Fibroblast of skin of scalp (primary cell): ENCODE measurements at places on chromosomes 11 and 22.

DNA sequence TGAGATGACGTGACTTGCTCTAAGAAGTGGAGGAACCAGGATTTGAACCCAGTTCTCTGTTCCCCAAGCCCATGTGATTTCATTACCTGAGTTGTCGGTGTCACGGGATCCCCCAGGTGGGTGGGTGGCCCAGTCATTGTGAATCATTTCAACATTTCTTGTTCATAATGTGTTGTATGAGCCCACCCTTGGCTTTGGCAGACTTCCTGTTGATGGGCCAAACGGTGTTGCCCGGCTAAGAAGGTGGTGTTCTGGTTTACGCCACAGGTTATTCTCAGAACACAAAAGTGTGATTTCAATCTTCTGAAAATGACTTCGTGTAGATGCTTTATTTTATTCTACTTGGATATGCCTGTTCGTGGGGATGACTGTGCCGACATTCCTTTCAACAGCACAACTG is 21.6 kb upstream of the ST14 start:
- no peak for DNase-seq

DNA sequence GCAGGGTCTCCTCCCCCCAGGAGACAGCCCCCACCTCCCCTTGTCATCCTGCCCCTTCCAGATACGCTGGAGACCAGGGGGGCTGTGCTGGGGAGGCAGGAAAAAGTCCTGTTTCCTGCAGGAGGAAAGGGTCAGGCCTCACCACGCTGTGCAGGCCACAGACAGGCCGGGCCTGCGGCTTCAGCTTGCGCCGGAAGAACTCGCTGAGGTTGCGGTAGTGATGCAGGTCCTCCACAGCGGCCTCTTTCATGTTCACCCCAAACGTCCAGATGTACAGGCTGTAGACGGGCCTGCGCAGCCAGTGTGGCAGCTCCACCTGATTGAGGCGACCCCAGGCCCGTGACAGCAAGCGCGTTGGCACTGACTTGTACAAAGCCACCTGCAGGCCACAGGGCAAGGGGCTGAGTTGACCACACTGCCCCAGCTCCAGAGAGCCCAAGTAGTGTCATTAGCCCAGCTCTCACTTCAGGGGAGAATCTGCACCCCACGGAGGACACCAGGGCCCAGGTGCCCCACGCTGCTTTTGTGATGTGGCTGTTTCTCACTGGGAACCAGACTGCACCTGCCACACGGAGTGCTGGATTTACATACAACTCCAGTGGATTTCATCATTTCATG is 40.4 kb downstream of the PISD start:
- no peak for DNase-seq

DNA sequence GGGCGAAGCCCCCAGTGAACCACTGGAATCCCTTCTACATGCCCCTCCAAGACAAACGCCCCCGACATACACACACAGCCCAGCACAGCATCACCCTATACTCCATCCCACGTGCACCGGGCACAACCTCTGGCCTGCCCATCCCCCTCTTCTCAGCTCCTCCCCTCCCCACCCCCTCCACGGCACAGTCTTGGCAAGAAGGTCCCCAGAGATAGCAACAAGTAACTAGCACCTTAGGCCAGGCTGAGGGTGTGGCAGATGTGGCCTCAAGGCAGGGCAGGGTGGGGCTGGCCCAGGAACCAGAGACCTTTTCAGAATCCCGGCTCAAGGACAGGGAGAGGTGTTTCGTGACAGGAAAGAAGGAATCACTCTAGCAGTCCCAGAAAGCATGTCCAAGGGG is 54.3 kb downstream of the CYTH4 start:
- DNase-seq, result no peak

DNA sequence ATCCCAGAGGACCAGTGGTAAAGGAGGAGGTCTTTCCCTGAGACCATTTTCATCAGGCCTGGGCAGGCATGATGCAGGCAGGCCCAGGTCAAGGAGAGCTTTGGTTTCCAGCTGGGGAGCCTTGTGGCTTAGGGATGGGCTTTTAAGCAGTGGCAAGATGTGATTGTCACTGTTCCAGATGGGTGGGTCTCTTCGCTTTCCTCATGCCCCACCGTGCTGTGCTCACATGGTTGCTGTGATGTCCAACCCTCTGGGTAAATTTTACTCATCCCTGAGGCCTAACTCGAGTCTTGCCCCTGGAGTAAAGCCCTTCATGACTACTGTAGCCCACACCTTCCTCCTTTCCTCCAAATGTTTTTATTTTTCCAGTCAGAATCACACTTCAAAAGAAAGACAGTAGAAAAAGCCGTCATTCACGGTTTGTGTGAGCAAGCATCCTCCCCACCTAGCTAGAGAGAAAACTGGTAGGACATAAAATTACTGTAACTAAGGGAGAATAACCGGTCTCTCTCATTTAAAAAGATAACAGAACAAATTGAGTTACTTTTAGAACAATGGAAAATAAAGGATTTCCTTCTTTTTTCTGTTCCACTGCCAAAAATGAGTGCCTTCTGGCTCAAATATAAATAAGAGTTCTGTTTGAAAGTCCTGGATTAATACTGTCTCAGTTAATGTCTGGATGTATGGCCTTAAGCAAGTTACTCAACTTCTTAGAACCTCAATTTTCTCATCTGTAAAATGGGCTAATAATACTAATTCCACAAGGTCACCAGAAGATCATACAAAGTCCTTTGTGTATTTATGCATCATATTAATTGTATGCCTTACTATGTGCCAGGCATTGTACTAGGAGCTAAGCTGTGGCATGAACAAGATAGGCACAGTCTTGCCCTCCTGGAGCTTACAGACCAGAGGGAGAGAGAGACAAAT is 84.9 kb downstream of the ME3 start:
- no peak for DNase-seq

DNA sequence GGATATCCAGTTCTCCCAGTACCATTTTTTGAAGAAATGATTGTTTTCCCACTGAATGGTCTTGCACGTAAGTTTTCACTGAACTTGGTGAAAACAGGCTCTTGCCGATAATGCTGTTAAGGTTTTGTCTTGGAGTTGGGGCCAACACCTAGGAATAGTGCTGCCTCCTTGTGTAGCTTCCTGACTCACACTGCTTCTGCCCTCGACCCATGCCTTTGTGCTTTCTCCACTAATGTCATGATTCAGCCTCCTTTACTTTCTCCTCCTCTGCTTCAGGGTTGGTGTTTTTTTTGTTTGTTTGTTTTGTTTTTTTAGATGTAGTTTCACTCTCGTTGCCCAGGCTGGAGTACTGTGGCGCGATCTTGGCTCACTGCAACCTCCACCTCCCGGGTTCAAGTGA is 30.2 kb downstream of the SLC5A1 start:
- DNase-seq, result no peak

GRCh38 chr11:101436511-101437142 is 147.2 kb downstream of the TRPC6 start:
- no peak for DNase-seq

GRCh38 chr22:28792491-28793383 is 7.6 kb downstream of the XBP1 start:
- DNase-seq, result no peak

- no peak for DNase-seq
Measured at GRCh38 chr11:77736473-77736872, 84.0 kb downstream of the RSF1 start.

DNA sequence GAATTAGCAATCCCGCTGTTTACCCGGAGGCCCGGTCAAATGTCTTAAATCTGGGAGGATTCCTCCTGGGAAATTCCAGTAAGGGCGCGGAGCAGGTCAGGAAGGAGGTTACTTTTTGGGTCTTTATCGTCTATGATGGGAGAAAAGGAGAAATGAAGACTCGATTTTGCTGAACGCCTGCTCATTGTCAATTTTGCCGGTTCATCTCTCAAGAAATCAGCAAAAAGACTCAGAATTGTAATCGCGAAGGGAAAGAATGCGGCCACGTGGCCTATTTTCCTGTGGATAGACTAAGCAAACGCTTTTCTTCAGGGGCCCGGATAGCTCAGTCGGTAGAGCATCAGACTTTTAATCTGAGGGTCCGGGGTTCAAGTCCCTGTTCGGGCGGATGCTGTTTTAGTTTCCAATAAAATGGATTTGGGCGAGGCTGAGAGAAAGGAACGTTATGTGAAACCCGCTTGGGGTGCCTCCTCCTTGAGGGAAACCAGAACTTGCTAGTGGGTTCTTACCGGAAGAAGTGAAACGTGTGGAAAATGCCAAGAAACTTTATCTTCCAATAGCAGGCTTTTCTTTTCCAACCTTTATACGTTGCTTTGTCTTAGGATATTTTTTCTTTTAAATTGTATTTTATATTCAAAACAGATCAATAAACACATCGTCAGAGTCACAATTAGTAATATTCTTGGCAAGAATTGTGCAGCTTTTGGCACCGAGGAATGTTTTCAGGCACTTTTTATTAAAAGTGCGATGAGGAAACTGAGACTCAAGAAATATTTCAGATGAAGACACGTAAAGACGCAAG is 45.0 kb downstream of the OR4D9 start:
- DNase-seq, result peak; percentile 96

- no peak for DNase-seq
Measured at GRCh38 chr22:50360578-50360977, 17.5 kb downstream of the PPP6R2 start.

DNA sequence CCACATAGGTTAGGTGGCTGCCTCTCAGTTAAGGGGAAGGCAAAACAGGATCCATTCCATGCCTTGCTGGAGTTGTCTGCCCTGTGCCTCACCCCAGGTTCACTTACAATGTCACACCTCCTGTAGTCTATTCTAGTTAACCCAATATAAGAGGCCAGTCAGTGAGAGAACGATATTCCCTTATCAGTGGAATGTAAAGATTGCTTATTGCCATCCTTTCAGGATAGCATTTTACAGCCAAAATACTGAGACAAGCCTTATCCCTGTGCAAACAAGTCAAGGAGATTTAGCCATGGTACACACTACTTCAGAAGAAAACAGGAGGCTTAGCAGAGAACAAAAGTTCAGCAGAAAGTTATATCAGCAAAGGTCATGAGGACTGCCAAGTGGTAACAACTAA is 5.5 kb downstream of the CYP2R1 start:
- DNase-seq, result no peak

GRCh38 chr11:113613619-113614018 is 92.5 kb downstream of the TMPRSS5 start:
- DNase-seq, result no peak

DNA sequence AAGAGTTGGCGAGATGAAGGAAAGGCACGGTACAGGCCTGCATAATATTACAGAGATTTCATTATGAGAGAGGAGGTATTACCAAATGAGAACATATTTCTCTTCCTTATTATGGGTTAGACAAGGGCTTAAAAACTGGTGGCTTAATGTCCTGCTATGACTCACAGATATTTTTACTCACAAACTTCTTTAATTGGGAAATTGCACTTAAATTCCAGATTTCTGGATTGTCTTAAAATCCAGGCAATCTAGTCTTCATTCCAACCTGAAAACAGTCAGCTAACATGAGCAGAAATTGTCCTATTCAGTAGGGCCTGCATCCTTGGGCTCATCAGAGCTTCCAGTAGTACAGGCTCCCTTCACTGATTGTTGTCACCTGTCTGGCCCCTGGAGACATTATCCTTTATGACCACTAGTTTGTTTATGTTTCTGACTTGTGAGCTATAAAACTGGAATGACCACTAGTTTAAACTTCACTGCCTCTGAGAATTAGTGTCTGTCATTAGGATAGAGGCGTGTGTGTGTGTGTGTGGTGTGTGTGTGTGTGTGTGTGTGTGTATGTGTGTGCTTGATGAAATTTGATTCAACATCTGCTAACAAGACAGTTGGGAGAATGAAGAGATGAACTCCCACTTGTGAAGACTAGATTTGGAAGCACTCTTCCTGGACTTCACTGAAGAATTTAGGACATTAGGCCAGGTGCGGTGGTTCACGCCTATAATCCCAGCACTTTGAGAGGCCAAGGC is 25.1 kb downstream of the DBX1 start:
- DNase-seq, result no peak
